Mesothelial cell of epicardium (in vitro differentiated cells): ENCODE measurements at places on chromosomes 6 and 20.

DNA sequence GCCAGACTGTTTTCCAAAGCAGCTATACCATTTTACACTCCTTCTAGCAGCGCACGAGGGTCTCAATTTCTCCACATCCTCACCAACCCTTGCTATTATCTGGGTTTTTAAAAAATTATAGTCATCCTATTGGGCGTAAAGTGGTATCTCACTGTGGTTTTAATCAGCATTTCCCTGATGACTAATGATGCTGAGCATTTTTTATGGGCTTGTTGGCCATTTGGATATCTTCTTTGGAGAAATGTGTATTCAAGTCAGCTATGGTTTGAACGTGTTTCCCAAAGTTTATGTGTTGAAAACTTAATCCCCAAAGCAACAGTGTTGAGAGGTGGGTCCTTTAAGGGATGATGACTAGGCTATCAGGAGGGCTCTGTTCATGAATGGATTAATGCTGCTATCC, 6.7 kb downstream of the MCUR1 start:
- H3K36me3 ChIP-seq, result peaks cover 27% of the 10 kb centered on the region
- H3K27me3 ChIP-seq, result no peaks in the 10 kb centered on the region
- peaks cover 13% of the 10 kb centered on the region for H3K4me1 ChIP-seq
- no peak overlapping the region for H3K4me3 ChIP-seq
- DNase-seq, result no peak
- no peak overlapping the region for H3K27ac ChIP-seq

DNA sequence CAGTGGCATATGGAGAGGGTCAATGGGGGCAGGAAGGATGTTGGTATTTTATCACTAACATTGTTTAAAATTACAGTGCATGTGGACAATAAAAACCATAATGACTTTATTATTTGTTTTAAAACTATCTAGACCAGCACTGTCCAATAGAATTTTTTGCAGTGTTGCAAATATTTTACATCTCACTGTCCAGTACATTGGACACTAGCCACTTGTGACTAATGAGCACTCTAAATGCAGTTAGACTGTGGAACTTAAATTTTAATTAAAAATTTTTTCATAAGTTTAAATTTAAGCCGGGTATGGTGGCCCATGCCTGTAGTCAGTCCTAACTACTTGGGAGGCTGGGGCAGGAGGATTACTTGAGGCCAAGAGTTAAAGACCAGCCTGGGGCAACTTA, 101.7 kb downstream of the DTD1 start:
- no peak overlapping the region for H3K27ac ChIP-seq
- DNase-seq, result no peak
- H3K4me3 ChIP-seq, result no peak overlapping the region

DNA sequence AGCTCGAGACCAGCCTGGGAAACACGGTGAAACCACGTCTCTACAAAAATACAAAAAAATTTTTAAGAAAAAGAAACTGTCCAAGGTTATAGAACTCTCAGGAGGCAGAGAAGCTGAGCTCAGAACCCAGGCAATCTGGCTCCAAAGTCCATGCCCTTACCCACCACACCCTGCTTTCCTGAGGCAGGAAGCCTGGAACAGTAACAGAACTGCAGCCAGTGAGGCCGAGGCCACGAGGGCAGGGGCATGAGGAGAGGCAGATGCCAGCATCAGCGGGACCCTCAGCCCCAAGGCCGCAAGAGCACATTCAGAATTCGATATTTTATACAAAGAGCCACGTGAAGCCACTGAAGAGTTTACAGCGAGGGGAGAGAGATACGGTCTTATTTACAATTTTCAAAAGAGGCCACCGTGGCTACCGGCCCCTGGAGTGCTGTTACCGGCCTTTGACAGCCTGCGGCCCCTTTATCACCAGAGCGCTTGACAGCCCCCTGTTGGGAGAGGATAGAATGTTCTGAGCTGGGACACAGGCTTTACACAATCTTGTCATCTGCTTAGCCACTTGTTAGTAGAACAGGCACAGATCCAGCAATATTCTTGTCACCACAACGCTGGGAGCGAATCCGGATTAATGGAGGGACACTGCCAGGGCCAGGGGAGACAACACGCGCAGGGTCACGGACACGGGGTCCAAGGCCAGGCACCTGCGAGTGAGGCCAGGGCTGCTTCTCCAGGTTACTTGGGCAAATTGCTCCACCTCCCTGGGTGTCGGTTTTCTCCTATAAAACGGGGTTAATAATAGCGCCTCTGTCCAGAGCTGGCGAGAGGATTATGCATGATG, 5.6 kb downstream of the SPATA2 start:
- DNase-seq, result no peak
- H3K27me3 ChIP-seq, result no peaks in the 10 kb centered on the region
- peaks cover 17% of the 10 kb centered on the region for H3K36me3 ChIP-seq

DNA sequence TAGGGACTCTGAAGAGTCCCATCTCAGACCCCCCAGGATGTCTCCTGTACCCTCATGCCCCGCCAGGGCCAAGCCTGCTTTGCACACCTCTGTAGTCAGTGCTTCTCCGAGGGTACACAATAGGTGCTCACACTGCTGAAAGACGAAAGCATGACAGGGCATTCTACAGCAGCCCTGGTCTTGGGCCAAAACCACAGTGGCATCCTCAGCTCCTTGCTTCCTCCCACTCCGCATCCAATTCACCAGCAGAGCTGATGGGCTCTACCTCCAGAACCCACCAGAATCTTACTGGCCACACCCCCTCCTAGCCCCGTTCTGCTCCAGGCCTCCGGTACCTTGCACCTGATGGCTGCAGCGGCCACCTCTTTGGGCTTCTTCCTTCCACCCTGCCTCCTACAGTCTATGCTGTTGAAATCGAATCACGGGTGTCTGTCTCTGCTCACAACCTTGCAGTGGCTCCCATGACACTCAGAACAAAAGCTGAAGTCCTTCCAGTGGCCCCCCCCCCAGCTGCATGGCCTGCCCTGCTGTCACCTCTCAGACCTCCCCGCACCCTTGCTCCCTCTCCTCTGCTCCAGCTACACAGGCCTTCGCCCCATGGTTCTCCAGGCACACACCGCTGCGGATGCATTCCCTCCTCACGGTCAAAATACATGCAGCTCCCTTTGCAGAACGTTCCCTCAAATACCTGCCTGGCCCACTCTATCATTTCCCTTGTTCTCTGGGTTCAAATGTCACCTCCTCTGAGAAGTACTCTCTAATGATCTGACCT, 1.2 kb downstream of the ANGPT4 start:
- H3K36me3 ChIP-seq, result no peaks in the 10 kb centered on the region
- no peak overlapping the region for H3K27ac ChIP-seq
- H3K4me3 ChIP-seq, result no peak overlapping the region
- H3K4me1 ChIP-seq, result peaks cover 13% of the 10 kb centered on the region

GRCh38 chr6:117389227-117390057, 36.3 kb downstream of the ROS1 start:
- no peak for DNase-seq
- H3K27me3 ChIP-seq, result peaks cover 19% of the 10 kb centered on the region
- no peaks in the 10 kb centered on the region for H3K4me1 ChIP-seq
- H3K27ac ChIP-seq, result no peak overlapping the region

- H3K27ac ChIP-seq, result no peak overlapping the region
- no peaks in the 10 kb centered on the region for H3K27me3 ChIP-seq
- H3K4me1 ChIP-seq, result peaks cover 32% of the 10 kb centered on the region
- DNase-seq, result no peak
These were observed 646.5 kb downstream of the TENT5A start for GRCh38 chr6:81105998-81106397.

DNA sequence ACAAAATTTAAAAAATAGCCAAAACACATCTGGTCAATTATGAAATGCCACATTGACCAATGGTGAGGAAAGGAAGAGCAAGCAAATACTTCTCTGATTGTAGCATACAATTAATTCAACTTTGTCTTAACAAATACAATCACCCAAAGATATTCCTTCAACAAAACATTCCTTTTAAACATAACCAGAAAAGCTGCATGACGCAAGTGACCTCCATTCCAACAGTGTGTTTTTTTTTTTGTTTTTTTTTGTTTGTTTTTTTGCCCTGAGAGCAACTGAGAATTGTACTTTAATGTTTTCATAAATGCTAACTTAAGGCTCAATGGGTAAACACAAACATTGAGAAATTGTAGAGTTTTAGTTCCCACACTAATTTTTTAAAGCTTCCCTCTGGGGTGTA, 184.4 kb downstream of the PTPRK start:
- no peak for DNase-seq
- H3K27ac ChIP-seq, result no peak overlapping the region
- H3K4me3 ChIP-seq, result no peak overlapping the region
- H3K27me3 ChIP-seq, result no peaks in the 10 kb centered on the region
- peaks cover 20% of the 10 kb centered on the region for H3K4me1 ChIP-seq
- H3K36me3 ChIP-seq, result no peaks in the 10 kb centered on the region

DNA sequence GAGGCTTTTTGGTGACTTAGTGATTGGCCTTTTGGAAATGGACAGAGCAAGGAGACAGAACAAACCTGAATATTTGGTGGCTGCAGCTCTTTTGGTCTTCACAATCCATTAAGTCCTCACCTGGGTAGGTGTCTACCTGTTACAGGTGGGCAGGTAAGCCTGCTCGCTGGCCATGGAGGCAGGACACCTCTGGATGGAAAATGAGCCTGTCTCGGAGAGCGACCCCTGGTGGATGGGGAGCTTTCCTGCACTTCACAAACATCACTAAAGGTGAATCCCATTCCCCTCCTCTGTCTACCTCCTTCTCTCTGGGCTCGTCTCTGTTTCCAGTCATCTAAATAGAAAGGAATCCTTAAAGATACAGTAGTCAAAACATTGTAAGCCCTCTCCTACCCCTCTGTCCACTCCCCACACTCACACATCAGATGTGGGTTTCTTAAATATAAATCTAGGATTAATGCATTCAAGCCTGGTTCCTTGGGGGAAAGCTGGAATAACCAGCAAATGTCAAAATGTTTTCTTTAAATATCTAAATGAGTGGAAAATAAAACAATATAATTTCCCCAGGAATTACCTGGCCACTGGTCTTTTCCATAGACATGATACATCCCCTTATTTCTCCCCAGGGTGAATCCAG, 304.9 kb downstream of the CDH26 start:
- peaks cover 54% of the 10 kb centered on the region for H3K27me3 ChIP-seq
- DNase-seq, result no peak
- no peak overlapping the region for H3K4me3 ChIP-seq
- no peak overlapping the region for H3K27ac ChIP-seq
- no peaks in the 10 kb centered on the region for H3K36me3 ChIP-seq

DNA sequence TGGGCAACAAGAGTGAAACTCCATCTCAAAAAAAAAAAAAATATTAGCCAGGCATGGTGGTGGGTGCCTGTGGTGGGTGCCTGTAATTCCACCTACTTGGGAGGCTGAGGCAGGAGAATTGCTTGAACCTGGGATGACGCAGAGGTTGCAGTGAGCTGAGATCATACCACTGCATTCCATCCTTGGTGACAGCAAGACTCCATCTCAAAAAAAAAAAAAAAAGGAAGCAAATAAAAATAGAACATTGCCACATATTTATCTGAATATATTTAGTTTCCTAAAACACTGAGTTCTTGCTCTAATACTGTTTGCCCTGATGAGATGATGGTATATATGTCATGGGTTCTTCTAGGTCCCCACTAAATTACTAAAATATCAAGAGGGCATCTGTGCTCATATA, 28.4 kb downstream of the CASP8AP2 start:
- no peak for DNase-seq
- no peaks in the 10 kb centered on the region for H3K27me3 ChIP-seq
- no peak overlapping the region for H3K4me3 ChIP-seq

GRCh38 chr6:93550551-93551276, 131.4 kb upstream of the EPHA7 start:
- H3K4me1 ChIP-seq, result no peaks in the 10 kb centered on the region
- no peak overlapping the region for H3K4me3 ChIP-seq
- DNase-seq, result no peak
- H3K27ac ChIP-seq, result no peak overlapping the region
- H3K36me3 ChIP-seq, result no peaks in the 10 kb centered on the region

- DNase-seq, result no peak
- peaks cover 5% of the 10 kb centered on the region for H3K4me1 ChIP-seq
- H3K36me3 ChIP-seq, result no peaks in the 10 kb centered on the region
- no peak overlapping the region for H3K27ac ChIP-seq
- peaks cover 16% of the 10 kb centered on the region for H3K27me3 ChIP-seq
These were observed 121.9 kb upstream of the SULF2 start for GRCh38 chr20:47907031-47907675.

- peaks cover 37% of the 10 kb centered on the region for H3K4me1 ChIP-seq
- no peak overlapping the region for H3K27ac ChIP-seq
- H3K36me3 ChIP-seq, result no peaks in the 10 kb centered on the region
- DNase-seq, result no peak
- no peak overlapping the region for H3K4me3 ChIP-seq
These were observed 69.9 kb upstream of the DDR1 start for GRCh38 chr6:30814146-30815040.

GRCh38 chr20:40525351-40525750, 163.7 kb downstream of the MAFB start:
- H3K36me3 ChIP-seq, result no peaks in the 10 kb centered on the region
- no peak overlapping the region for H3K4me3 ChIP-seq
- H3K4me1 ChIP-seq, result peaks cover 6% of the 10 kb centered on the region
- no peak for DNase-seq
- H3K27me3 ChIP-seq, result peaks cover 26% of the 10 kb centered on the region
